AG08395 (cell line): ENCODE measurements at places on chromosomes 1 and 21.

DNA sequence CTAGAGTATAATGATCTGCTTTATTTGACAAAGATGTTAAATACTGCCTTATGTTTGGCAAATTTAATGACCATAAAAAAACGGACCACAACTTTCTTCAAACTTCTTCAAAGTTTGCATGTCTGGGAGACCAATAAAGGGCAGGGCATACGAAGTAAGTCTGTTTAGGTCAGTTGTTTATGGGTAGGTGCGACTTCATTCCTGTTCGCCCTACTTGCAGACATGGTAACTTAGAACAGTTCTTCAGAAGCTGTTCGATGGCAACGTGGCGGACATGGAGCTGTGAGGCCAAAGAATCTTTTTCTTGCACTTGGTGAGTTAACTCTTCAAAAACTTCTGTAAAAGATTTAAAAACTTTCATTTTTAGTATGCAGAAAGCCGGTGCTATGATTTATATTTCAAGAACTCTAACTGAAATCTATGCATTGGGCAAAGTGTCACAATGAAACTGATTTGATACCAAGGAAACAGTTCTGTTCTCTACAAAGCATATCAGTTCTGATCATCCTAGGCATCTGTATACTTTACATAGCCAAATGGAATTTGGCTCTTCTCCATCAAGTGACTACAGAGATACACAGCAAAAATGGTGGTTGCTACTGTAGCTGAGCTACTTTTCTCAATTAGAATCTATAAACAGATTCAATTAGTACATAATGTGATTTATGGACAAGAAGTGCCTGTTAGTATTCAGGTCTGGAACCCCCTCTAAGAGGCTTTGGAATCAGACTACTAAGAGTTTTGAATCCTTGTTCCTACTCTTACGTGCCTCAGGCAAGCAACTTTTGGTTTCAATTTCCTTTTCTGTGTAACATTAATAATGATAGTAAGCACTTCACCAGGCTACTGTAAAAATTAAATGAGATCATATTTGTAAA lies 25.7 kb downstream of the C21orf91 start:
- peak; percentile 49 for DNase-seq

DNA sequence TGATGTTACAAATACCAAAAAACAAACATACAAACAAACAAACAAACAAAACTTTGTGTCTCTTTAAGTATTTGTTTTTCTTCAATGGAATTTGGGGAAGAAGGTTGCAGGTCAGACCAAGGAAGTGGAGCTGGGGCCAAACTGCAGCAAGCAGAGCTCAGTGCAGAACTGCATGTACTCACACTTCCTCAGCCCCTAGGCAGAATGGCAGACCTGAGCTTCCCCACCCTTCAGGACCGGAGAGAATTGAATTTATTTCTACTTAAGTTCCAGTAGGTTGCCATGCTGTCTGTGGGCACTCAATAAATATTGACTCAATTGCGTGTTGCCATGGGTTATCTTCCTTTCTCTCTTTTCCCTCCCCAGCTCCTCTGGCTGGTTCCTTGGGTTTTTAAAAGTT lies 173.6 kb downstream of the PTGER3 start:
- no peak for DNase-seq

GRCh38 chr1:8373581-8374241 lies 55.8 kb downstream of the SLC45A1 start:
- DNase-seq = peak; percentile 90

DNA sequence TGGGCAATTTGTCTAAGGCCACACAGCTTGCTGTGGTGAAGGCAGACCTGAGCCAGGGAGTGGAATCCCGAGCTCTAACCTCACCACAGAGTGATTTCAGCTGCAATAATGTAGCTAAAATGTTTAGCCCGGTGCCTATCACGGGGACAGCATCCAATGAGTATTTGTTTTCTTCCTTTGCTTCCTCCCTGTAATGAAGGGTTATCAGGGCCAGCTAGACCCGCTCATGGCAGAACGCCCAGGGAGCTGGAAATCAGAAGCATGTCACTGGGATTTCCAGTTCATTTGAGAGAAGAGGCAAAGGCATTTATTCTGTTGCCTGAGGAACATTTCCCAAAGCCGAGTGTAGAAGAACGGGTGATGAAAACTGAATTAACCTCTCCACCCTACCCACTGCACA lies 183.1 kb downstream of the ZSCAN20 start:
- no peak for DNase-seq

DNA sequence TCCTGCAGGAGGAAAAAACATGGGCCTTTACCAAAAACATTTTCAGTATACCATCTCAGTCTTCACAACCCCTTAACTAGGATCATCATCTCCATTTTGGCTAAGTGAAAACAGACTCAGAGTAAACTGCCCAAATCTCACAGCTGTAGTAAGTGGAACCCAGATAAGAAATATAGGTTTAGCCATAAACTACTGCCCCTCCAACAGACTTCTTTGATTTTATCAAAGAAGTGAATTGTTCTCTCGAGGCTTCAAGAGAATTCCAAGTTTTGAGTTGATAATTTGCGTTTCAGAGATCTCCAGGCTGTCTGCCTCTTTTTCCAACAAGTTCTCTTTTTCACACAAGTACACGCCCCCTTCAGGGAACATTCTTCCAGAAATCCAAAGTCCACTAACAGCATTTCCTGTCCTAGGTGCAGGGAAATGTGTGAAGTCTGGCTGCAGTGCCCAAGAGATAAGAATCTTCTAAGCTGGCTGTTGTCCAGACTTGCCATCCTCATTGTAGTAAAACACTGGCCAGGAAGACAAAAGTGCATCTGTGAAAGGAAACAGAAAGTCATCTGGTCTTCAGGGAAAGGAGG lies 30.8 kb downstream of the RNF19B start:
- no peak for DNase-seq

- no peak for DNase-seq
Observed at GRCh38 chr1:9691691-9692090, 40.2 kb downstream of the PIK3CD start.

DNA sequence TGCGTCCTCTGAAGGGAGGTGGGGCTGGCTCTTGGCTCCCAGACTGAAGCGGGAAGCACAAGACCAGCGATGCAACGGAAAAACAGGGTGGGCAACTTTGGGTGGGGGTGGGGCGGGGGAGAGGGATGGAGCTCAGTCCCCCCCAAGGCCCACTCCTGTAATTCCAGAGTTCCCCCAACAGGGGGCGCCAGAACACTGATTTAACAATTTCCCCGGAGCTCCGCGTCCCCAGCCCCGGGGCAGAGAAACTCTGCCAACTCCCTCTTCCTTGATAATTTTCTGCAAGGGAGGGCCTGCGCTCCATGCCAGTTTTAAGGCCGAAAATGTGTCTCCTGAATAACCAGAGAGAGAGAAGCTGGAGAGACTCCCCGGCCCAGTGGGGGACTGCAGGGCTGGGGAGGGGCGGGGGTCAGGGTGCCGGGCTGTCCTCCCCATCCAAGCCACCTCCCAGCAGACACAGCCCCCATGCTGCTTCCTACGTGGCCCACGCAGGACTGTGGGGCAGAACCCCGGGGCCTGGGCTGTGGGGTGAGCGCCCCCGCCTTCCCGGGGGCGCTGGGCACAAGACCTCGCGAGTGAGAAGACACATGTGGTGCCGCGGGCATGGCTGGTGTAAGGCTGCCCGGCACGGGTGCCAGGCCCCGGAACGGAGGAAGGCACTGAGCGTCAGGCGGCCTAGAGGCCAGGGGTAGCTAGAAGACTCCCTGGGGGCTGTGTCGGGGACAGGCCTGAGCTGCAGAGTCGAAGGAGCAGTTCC lies 51.4 kb downstream of the KIF21B start:
- peak; percentile 86 for DNase-seq

DNA sequence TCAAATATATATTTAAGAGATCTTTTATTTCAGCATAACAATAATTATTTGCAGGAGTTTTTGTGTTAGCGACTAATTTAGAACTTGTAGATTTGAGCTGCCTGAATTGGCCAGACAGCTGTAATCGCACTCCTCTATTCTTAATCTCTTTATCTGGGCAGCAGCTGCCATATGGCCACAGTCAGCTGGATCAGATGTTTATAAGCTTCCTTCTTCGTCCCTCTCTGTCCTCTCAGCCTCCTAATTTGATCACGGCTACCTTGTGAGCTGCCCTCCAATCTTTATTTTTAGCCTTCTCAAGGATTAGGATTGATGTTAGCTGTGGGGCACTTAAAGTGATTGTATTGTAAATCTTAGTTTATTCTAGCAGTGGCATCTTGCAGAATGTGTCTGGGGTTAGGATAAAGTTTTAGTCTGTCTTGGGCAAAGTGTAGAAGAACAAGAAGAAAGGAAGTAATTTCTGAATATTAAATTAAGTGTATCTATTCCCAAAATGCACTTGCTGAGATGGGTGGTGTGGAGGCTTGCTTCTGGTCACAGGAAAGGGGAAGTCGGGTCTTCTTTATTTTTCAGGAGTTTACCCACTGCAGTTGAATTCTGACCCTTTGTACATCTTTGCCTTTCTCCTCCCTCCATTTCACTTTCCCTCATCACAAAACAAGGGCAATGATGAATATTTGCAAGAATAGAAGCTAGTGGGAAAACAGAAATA lies 1.1 kb downstream of the ZBTB18 start:
- DNase-seq = no peak

GRCh38 chr1:60960891-60961461 lies 121.4 kb upstream of the NFIA start:
- DNase-seq = no peak

DNA sequence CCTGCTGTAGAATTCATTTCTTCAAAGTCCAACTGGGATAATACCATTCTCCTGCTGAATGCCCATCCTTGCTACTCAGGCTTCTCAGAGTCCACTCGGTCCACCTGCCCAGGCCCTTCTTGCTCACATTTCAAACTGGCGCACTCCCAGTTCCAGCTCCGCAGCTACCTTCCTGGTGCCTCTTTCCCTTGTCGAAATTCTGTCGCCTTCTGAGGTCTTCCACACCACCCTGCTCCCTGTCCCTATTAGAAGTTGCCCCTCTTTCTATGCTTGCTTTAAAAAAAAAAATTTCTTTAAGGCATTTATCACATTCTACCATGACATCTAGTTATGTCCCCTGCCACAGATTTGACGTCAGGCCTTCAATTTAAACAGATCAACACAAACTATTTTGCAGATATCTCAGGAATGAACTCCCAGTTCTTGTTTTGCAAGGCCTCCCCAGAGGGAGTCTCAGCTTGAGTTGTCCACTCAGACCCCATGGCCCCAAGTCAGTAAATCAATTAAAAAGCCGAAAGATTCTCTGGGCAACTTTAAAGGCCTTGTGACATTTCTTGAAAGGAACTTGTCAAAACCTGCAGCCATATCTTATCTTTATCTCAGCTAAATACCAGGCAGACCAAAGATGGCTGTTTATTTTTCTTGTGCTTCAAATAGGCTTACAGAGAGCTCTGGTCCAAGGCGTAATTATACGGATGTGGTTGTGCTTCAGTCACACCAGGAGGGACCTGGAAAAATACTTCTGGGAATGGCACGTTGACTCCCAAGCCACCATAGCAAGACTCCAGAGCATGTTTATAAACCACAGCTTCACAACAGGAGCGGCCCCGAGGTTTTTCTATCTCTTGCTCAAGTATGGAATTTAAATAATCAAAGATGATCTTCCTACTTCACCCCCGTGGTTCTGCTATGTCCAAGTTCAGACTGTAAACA lies 2.2 kb downstream of the FAM89A start:
- no peak for DNase-seq

GRCh38 chr1:245682638-245683628 lies 528.1 kb downstream of the KIF26B start:
- peak; percentile 63 for DNase-seq

DNA sequence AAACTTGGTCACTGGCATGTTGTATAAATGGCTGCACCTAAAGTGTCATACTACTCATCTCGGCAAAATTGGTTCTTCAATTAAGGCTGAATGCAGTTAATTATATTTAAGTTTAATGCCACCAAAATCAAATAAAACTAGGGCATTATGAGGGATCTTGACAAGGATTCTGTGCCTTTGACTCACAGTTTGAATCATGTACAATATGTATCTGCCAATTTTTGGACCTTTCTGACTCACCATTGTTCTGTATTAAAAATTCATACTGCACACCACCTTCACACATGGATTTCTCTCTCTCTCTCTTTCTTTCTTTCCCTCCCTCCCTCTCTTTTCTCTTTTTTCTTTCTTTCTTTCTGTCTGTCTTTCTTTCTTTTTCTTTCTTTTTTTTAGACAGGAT lies 14.1 kb upstream of the STXBP3 start:
- no peak for DNase-seq

DNA sequence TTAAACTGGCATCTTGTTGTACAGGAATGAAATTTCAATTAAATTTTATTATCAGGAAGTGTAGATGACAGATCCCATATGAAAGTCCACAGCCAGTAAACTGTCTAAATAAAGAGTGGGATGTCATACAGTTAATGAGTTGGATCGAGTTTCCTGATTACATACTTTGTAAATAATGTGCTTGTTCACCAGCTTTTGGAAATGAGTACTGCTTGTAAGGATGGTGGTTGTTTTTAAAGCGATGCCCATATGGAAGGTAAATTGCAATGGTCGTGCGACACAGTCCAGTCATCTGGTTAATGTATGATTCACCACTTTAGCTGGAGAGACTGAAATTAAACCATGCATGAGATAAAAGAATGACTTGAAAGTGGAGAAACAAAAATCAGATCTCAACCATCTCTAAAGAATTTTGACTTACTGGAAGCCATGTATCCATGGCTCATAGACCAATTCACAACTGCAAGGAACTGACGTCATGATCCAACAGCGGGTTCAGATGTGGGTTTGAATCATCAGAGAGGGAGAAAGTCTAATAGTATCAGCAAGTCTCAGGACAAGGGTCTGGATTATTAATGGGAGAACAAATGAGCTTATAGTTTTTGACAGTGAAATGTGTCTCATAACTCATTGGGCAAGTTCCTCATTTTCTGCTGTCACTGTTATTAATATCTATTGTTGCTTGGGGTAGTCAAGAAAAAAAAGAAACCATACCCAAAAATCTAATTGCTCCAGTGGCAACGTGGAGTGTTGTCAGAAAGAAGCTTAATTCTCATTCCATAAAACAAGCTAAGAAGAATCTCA lies 49.0 kb downstream of the MAP10 start:
- peak; percentile 78 for DNase-seq

- peak; percentile 60 for DNase-seq
Observed at GRCh38 chr1:94063379-94063778, 57.6 kb downstream of the ABCA4 start.

GRCh38 chr1:240888039-240888786 lies 276.3 kb upstream of the GREM2 start:
- DNase-seq = peak; percentile 7

- no peak for DNase-seq
Observed at GRCh38 chr1:41803656-41804055, 115.1 kb downstream of the HIVEP3 start.

GRCh38 chr1:62057641-62058290 lies 136.9 kb upstream of the L1TD1 start:
- no peak for DNase-seq

GRCh38 chr1:111197598-111198284 lies 2.7 kb downstream of the DENND2D start:
- DNase-seq = no peak

GRCh38 chr1:93874025-93874651 lies 4.9 kb downstream of the DNTTIP2 start:
- DNase-seq = peak; percentile 47

- DNase-seq = no peak
Observed at GRCh38 chr1:154199563-154199879, 6.6 kb downstream of the CFAP141 start.

GRCh38 chr1:159931795-159932173 lies 6.5 kb upstream of the TAGLN2 start:
- no peak for DNase-seq
